Stromal cell of bone marrow (primary cell): ENCODE measurements at places on chromosomes 12 and 14.

DNA sequence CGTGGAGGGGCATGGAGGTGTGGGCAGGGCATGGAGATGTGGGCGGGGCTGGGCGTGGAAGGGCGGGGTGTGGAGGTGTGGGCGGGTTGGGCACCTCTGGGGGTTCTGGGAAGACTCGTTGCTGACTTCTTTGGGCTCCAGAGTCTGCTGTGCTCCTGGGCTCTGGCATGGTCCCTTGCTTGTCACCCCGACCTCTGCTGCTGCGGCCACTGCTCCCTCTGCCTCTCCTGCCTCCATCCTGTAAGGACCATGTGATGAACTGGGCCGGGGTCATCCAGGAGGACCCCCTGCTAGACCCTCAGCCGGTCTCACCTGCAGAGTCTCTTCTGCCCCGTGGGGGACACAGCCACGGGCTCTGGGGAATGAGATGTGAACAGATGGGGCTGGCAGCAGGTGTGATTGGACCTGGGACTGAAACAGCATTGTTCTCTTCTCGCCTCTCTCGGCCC lies 15.3 kb downstream of the NOC4L start:
- DNase-seq: no peak

- DNase-seq: no peak
These were observed 479.8 kb upstream of the USP15 start for GRCh38 chr12:61780435-61780834.

GRCh38 chr12:89208661-89209096 lies 143.6 kb downstream of the DUSP6 start:
- DNase-seq: no peak

- DNase-seq: no peak
These were observed 2.4 kb upstream of the CCDC85C start for GRCh38 chr14:99606359-99606758.

DNA sequence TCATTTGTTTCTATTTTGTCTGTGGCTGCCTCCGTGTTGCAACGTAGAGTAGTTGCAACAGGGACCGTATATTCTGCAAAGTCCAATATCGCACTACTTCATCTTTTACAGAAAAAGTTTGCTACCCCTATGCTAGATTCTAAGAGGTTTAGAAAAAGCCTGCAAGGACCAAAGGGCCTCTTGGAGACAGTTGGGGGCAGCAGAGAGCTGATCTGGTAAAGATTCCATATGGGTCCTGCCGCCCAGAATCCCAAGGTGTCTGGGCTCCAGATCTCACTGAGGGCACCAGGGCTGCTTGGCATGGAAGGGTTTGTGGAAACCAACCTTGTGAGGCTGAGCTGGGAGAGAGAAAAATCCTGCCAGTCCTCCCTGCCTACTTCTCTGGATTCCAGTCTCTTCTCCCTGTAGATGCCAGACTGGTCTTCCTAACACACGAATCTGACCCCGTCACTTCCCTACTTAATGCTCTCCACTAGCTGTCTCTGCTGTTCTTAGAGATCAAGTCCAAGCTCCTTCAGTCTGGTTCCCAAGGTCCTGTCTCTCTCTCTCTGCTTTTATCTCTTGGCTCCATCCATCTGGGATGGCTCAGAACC lies 74.6 kb downstream of the GLRX5 start:
- peak; percentile 6 for DNase-seq

- no peak for DNase-seq
These were observed 12.8 kb downstream of the MYL2 start for GRCh38 chr12:110907583-110907982.

GRCh38 chr12:76023069-76023690 lies 8.4 kb downstream of the PHLDA1 start:
- no peak for DNase-seq

DNA sequence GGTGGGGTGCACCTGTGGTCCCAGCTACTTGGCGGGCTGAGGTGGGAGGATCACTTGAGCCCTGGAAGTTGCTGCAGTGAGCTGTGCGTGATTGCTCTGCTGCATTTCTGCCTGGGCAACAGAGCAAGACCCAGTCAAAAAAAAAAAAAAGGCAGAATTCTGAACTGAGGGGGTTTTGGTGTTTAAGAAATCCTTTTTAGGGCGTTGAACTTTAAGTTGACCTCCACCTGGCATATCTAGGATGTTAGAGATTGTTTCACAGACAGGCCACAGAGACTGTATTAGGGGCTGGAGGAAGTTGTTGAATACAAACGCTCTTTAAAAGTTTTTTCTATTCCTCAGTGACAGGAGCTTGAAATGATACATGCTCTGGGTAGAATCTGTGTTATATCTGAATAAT lies 60.5 kb downstream of the FBXW8 start:
- DNase-seq: no peak

GRCh38 chr14:31566456-31566855 lies 5.3 kb downstream of the NUBPL start:
- DNase-seq: no peak

- peak; percentile 84 for DNase-seq
These were observed 8.4 kb upstream of the INF2 start for GRCh38 chr14:104680806-104681688.

DNA sequence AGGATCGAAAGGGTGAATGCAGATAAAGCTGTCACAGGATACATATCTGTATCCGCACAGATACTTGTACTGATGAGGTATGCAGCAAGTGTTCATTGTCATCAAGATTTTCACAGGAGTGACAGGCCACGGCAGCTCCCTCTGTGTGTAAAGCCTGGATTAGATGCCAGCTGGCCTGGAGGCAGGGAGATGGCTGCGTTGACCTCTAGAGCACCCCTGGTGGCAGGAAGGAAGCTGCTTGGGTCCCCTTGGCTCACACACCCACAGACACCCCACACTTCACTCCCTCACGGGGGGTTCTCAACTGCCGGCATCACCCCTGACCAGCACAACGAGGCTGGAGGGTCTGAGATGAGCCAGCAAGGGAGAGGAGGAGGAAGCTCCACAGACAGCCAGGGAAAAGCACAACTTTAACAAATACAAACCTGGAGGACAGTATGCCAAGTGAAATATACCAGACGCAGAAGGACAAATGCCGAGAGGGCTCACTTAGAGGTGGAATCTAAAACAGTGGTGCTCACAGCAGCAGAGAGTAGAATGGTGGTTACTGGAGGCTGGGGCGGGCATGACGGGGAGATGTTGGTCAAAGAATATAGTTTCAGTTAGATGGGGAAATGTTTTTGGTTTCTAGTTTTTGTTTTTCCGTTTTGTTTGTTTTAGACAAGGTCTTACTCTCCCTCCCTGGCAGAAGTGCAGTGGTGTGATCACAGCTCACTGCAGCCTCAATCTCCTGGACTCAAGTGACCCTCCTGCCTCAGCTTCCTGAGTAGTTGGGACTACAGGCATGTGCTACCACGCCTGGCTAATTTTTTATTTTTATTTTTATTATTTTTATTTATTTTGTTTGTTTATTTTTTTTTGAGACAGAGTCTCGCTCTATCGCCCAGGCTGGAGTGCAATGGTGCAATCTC lies 45.7 kb downstream of the TEAD4 start:
- DNase-seq: no peak

DNA sequence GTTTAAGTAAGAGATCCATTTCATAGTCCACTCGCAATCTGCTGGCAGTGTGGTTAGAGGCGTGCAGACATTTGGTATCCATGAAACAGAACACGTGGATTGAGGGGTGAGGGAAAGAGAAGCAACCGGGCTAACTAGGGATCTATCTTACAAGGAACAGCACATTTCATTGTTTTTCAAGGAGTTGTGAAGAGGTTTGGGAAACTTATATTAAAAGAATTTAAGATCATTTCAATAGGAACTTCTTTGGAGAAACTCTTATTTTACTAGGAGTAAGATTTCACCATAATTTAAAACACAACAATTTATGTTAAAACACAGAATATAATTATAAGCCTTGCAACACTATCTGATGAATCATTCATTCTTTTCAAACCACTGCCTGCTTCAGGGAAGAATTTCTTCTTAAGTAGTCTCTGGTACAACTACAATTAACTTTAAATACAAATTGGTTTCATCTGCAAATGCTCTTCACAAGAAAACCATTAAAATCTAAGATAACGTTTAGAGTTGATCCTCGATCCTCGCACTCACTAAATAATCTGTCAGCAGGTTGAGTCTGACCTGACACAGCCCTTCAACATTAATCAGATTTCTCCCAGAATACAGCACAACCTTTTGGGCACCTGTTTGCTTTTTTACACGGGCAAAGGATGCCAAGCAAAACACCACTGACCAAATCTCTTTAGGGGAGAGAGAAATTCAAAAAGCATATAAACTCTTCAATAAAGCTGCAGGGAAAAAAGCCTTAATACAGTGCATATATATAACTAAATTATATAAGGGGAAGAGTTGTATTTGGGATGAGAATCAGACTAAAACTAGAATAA lies 27.3 kb downstream of the PPTC7 start:
- peak; percentile 41 for DNase-seq

DNA sequence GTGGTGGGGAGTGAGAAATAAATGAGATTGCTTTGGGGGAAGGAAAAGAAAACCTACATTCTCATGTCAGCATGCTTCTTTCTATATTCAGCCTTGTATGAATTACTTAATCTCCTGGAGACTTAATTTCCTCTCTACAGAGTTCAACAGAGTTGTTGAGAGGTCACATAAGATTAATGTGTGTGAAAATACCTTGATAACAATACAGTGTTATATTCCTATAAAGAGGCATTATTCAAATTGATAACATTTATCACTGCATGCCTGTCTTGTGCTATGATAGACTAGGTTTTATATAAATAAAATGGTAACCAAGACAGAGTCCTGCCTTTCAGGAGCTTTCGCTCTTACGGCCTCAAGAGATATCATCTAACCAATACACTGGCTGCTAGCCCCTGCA lies 9.6 kb downstream of the FLRT2 start:
- no peak for DNase-seq

DNA sequence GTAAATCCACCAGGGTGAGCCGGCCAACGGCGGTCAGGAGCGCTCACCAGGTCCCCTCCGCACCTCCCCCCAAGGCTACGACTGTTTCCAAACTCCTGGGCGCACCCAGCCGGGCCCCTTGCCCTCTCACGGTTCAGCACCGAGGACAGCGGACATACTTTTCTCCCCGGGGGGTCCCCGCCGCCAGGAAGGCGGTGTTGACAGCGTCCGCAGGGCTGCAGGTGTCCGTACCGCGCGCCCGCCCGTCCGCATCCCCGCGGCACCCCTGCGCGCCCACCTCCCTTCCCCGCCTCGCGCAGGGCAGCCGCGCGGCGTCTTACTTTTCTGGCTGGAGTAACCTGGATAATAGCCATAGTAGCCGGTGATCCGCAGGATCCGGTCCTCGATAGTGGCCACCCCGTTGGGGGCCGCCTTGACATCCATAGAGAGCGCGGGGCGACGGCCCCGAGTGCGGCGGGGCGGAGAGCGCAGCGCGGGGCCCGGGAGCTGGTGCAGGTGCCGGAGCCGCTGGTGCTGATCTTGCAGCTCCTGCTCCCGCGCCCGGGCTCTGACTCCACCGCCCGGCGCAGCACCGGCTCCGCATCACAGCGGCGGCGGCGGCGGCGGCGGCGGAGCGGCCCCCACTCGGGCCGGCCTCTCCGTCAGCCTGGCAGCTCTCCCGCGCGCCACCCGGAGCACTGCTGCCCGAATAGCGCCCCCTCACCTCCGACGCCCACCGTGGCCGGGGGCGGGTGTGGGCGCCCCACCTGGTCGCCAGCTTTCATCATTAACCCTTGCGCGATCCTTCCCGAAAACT lies at the start of gene SLC35F4:
Gene SLC35F4, minus strand, starts transcription at position 690 of the 796 bp plus-strand sequence.
- no peak for DNase-seq

GRCh38 chr12:67677166-67677565 lies 28.6 kb downstream of the DYRK2 start:
- no peak for DNase-seq

DNA sequence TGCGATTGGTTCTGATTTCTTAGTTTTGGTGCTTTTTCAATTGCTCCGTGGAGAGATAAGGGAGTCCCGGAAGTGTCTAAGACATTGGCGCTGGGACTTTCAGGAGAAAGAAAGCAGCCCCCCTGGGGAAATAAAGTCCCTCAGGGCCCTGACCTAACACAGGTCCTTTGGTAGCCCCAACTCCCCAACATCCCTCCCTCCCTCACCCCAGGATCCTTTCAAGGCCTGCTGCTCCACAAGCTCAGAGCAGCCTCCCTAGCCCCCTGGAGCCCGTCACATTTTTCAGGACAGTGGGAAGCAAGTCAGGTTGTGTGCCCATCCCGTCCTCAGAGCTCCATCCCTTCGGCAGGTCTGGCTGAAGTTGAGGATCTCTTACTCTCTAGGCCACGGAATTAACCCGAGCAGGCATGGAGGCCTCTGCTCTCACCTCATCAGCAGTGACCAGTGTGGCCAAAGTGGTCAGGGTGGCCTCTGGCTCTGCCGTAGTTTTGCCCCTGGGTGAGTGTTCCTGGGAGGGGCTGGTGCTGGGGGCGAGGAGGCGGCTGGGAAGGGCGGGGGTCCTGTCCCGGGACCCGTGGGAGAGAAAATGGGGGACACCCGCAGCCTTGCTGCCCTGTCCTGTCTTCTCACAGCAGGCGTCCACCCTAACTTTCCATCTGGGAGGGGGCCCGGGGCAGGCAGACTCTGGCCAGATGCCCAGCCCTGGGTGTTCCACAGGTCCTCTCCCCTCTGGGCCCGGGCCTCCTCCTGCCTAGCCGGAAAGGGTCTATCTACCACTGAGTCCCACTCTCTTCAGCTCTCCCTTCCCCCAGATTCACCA lies 950 bp downstream of the IFI27 start:
- DNase-seq: no peak

GRCh38 chr14:90136904-90137303 lies 75.1 kb downstream of the KCNK13 start:
- no peak for DNase-seq

DNA sequence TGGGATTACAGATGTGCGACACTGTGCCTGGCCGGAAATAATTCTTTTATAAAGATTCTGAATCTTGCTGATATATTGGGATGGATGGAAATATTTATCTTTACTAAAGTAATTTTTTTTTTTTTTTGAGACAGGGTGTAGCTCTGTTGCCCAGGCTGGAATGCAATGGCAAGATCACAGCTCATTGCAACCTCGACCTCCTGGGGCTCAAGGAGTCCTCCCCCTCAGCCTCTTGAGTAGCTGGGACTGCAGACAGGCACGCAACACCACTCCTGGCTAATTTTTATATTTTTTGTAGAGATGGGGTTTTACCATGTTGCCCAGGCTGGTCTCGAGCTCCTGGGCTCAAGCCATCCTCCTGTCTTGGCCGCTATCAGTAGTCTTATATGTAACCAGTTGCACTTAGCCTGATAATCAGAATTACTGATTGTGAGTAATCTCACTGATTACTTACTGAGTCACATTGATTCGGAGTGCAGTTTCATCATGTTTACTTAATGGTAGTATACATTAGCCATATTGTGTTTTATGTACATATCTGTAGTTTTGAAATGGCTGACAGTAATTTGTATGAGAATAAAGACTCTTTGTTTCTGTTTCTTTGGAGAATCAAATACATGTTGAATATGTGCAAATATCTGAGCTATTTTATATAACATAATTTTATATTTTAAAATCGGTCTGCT lies 50.4 kb upstream of the LRTM2 start:
- no peak for DNase-seq

- DNase-seq: no peak
These were observed 35.6 kb downstream of the TMEM120B start for GRCh38 chr12:121748218-121748570.

- DNase-seq: no peak
These were observed 10.6 kb downstream of the NACA start for GRCh38 chr12:56714431-56714929.

- no peak for DNase-seq
These were observed 210.3 kb downstream of the TMTC2 start for GRCh38 chr12:82896979-82897378.
